ENCODE measurements at places on chromosomes 12 and 14.

DNA sequence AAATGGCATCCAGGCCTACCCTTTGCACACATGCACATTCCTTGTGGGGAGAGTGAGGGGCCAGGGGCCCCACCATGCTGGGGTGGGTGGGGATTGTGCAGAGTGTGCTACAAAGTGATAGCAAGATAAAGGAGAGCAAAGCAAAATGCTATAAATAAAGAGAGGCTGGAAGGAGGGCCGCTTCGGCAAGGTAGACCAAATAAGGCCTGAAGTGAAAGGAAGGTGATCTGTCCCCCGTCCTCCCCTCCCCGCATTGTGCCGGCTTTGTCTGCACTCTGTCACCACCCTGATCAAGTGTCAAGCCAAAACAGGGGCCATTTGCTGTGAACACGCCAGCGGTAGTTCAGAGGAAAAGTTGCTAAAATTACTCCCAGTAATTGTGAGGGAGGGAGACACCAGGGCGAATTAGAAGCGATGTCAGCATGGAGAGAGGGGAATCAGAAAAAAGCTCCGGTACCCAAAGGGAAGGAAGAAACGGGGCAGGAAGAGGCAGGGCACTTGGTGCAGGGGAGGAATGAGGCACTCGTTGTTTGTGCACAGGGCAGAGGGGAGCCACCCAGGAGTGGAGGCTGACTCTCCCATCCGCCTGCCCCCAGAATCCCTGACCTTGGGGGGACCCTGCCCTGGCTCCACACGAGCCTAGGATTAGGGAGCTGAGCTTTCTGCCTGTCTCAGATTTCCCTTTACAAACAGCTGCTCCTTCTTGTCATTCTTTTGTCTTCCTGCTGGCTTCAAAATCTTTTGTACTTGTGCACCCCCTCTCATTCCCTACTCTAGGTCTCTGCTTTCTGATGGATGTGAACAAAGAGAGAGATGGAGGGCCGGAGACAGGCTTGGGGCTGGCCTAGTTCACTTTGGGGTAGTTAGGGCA, 2.9 kb upstream of the MYH7 start:
- DNase-seq = no peak

DNA sequence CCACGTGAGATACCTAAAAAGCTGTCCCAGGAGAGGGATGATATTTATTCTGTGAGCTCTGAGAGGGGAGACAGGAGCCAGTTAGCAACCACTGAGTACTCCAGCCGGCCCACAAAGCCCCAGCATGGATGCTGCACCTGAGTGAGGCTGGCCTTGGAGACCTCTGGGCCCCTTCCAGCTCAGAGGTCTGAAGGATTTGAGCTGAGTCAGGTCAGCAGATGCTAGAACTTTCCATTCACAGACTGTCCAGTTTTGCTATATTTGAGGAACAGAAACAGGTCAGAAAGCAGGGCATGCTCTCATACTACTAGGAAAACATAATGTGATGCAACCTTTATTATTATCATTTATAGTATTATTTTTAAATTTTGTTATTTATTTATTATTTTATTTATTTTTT, 15.0 kb upstream of the MAPKAPK5 start:
- DNase-seq = no peak

DNA sequence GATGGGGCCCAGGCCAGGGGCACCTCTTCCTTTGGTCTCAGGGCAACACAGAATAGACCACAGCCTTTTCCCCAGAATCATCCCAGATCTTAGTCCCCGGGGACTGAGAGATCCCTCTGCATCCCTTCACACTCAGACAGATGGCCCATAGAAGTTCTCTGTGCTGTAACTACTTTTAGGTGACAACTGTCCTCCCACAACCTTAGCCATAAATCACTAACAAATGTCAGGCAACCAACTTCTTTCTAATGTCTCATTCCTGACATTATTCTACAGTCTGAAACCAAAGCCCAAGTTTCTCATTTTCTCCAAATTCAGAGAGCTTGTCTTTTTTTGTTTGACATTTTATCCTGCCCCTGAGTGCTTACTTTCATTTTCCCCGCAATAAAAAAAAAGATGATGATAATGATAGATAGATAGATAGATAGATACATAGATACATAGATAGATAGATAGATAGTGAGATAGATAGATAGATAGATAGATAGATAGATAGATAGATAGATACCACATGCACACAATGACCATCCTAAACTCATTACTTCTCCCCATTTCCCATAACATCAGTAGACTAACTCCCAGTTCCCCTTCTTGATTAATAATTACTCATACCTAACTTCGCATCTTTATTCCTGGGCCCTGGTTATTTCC, 28.6 kb downstream of the DUSP6 start:
- no peak for DNase-seq

GRCh38 chr12:22082190-22082701, 36.2 kb downstream of the CMAS start:
- DNase-seq = no peak

GRCh38 chr14:22517117-22517720, 71.8 kb downstream of the DAD1 start:
- DNase-seq = no peak

- DNase-seq = no peak
Measured at GRCh38 chr14:65864984-65865383, 452.5 kb downstream of the FUT8 start.

GRCh38 chr12:124452576-124453331, 114.7 kb downstream of the NCOR2 start:
- no peak for DNase-seq

GRCh38 chr12:52702338-52702737, 986 bp downstream of the KRT77 start:
- no peak for DNase-seq

All from stimulated activated CD8-positive, alpha-beta memory T cell treated with anti-CD3 and anti-CD28 coated beads, Interleukin-4, amount 100 ng/mL, for 48 hours (primary cell).